Neuronal stem cell (in vitro differentiated cells): ENCODE measurements at places on chromosomes 5 and 9.

- no peak for DNase-seq
Observed at GRCh38 chr9:18928711-18929110, 104.3 kb downstream of the SAXO1 start.

GRCh38 chr9:89786655-89787054, 181.8 kb downstream of the GADD45G start:
- no peak for DNase-seq

DNA sequence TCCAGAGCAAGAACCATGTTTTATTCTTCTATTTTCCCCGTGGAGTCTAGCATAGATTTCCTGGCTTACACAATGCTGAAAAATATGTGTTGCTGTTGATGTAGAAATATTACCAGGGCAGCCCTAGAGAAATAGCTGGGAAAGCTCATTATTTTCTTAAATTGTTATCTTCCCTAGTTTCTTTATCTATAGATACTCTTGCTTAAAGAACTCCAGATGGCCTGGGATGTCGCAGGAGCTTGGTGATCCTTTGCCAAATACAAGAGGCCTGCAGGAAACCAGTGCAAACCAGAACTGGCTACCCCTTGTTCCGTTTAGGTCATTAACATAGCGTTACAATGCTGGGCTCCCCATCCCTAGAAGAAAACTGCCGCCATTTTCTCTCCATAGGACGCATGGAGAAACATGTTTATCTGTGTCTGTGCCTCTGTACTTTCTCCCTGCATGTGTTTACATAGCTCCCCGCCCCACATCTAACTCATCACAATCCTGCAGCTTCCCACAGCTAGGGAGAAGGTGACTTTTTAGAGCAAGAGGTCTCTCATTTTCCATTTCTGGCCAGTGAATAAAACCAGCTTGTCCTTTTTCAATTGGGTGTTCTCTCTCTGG, 6.4 kb downstream of the PRLR start:
- DNase-seq: no peak

GRCh38 chr5:130112246-130112645, 208.0 kb downstream of the CHSY3 start:
- DNase-seq: no peak

GRCh38 chr5:35320029-35320428, 89.7 kb upstream of the PRLR start:
- DNase-seq: no peak

GRCh38 chr9:1013021-1013420, 36.6 kb downstream of the DMRT3 start:
- DNase-seq: no peak

GRCh38 chr5:25539536-25539935, 894.8 kb upstream of the CDH10 start:
- DNase-seq: no peak

- no peak for DNase-seq
Observed at GRCh38 chr5:15573590-15573989, 73.6 kb downstream of the FBXL7 start.

DNA sequence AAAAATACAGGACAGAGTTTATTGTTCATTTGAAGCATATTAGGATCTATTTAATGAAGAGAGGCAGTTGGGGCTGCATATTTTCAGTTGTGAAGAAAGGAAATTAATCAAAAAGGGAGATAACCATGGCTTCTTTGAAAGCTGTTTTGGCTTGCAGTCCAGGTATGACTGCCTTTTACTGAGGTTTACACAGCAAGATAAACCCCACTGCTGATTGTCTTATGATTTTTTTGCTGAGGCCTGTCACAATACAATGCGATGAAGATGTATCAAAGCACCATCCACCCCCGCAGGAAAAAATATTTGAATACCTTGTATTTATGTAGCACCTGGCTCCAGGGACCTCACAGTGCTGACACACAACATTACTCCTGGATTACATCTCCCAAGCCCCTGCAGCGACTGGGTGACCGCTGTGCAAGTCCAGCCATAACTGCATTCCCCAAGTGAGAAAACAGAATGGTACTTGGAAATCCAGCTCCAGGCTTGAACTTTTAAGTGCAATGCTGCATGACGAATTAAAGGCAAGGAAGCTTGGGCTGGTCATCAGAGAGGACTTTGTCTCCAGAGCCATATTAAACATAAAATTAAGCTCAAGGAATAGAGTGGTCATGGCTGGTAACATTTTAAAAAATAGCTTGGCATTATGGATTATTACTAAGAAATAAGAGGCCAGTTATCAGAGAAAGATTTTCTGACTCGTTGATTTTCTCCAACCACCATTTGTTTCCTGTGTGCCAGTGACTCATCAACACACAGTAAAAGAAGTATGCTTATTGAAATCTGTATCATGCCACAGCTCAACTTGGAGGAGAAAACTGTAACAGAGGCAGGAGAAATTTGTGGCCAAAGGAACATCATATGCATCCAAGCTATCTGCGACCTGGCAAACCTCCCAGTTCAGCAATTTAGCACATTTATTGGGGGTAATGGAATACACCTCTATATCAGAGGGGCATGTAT, 374.2 kb downstream of the MAN2A1 start:
- no peak for DNase-seq

- DNase-seq: no peak
Observed at GRCh38 chr9:69981686-69982445, 61.8 kb upstream of the MAMDC2 start.

- no peak for DNase-seq
Observed at GRCh38 chr9:135815413-135815812, 91.9 kb downstream of the CAMSAP1 start.

- DNase-seq: no peak
Observed at GRCh38 chr5:141915881-141916336, 7.8 kb upstream of the DELE1 start.

DNA sequence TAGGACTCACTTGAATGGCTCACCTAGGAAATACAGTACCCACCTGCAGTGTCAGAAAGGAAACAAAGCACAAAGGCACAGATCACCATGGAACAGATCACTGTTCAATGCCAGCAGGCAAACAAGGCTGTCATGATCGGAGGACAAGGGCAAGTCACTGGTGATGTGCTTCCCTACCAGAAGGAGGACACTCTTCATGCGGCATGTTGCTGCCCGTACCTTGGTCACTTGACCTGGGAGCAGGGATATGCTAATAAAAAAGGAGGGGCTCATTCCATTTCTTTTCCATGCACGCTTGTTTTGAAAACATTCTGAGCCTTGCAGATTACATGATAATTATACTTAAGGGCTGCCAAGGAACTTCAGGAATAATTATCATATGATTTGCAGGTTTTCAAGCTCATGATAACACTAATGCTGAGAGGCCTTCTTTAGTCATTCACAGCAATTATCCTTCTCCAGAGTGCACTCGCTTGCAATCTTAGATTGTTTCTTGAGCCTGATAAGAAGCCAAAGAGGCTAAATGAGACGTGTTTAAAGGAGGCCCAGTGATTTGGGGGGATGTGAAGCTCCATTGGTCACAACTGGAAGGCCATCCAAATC, 36.1 kb upstream of the STARD4 start:
- no peak for DNase-seq

DNA sequence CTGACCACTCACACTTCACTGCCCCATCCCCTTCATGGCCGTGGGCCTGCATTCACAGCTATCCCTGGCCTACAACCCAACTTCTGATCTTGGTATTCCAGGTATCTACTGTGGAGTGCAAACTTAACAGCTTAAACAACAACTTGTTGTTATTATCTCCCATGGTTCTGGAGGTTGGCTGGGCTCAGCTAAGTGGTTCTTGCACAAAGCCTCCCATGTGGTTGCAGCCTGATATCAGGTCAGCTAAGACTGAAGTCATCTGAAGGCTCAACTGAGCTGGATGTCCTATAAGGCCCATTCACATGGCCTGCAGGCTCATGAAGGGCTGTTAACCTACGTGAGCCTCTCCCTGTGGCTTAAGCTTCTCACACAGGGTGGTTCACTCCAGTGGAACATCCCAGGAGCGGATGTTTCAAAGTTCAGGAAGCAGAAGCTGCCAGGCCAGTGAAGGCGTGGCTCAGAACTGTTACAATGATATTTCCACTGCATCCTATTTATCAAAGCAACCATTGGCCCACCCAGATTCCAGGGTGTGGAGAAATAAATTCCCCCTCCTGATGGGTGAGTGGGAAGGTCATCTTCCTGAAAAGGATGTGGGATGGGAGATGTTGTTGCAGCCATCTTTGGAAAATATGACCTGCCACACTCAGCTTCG, 30.0 kb upstream of the TRIO start:
- no peak for DNase-seq

DNA sequence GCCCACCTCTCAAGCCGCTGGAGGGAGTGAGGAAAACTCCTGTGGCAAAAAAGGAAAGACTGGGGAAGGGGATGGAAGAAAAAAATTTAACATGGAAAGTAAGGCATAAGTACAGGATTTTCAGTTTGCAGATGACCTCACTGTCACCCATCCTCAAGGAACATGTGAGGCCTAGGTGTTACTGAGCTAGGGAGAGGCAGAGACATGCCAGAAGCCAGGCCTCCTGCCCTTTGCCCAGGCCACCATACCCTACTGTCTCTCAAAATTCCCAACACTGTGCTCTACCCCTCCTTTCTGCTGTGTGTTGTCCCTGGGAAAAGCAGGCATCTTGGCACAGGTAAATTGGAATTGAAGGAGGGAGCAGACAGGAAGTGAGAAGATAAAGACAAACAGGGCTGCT, 4.4 kb upstream of the MGAT1 start:
- no peak for DNase-seq

DNA sequence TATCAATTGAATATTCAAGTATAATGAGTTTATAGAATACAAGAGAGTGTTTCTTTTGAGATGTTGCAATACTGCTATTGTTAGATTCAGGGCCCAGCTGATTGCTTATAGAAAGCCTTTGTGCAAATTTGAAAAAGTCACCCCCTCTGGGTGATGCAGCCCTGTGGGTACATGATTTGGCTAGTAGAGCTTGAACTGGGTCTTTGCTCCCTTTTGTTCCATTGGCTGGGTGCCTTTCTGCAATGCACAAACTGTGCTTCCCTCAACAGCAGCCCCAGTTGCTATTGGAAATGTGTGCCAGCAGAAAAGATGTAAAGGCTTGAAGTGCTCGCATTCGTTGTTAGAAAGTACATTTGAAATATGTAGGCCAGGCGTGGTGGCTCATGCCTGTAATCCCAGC, 61.8 kb upstream of the CEMIP2 start:
- no peak for DNase-seq

DNA sequence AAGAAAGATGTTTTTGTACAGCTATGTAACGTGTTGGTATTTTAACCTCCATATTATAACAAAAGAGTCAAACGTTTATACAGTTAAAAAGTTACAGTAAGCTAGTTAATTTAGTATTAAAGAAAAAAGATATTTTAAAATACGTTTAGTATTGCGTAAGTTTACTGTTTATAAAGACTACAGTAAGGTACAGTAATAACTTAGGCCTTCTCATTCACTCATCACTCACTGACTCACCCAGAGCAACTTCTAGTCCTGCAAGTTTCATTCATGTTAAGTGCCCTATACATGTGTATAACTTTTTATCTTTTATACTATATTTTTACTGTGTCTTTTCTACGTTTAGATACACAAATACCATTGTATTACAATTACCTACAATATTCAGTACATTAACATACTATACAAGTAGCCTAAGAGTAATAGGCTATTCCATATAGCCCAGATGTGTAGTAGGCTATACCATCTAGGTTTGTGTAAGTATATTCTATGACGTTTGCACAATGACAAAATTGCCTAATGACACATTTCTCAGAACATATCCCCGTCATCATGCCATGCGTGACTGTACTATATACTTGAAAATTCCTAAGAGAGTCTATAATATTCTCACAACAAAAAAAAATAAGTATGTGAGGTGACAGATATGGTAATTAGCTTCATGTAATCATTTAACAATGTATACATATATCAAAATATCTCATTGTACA, 33.8 kb downstream of the ERP44 start:
- no peak for DNase-seq

GRCh38 chr5:82794876-82795275, 282.3 kb downstream of the TMEM167A start:
- no peak for DNase-seq

- DNase-seq: no peak
Observed at GRCh38 chr5:58778888-58779287, 196.0 kb downstream of the RAB3C start.

DNA sequence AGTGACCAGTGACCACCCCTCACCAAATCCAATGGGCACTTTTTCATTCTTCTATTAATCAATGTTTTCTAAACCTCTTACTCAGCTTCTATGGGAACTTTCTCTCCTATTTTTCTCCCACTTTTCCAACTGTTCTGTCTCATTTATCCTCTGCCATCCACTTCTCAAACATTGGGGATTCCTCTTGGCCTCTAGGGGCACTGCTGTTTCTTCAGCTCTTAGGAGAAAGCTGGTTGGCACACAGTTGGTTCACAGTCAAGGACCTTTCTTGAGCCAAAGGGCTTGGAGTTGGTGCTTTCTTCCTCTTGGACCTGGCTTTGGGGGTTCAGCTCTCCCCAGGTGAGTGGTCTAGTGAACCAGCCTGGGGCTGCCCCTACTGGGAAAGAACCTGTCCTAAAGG, 112.2 kb upstream of the LHFPL2 start:
- DNase-seq: no peak

DNA sequence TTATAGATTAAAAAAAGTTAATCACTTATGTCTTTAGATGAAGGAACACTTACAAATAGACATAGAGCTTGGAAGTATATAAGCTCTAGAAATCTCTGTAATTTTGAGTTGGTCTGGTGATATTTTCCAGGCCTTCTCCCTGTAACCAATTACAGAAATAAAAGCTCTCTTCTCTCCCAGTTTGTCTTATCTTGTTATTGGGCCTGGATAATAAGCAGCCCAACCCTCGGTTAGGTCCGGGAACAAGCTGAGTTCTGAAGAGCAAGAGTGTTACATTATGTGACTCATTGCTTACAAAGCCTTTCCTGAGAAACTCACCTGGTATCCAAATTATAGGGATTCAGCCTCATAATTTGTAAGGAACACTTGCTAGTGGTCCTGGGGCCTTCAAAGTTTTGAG, 1146.2 kb downstream of the CDH9 start:
- DNase-seq: no peak

DNA sequence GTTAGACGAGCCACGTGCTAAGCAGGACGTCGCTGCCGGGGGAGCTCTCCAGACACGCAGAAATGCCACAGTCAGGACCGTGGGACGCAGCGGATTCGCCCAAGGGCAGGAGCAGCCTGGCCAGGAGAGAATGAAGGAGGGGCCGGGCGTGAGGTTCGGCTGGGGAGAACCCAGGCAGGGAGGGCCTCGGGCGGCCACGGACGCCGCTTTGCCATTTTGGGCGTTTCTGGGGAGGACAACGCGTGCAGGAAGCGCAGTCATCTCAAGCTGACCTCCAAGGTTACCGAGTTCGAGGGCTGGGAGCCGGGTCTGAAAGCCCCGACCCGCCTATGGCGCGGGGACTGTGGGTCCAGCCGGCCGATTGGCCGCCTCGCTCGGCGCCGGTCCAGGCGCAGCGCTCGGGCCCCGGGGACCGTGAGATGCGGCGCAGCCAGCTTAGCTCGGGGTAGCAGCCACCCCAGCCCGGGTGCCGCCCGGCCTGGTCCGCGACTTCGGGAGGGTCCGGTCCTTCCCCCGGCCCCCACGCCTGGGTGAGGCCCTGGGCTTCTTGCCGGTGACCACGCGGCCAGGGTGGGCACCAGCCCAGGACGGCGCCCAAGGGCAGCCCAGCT, 760 bp upstream of the MAN1B1 start:
- DNase-seq: no peak

- DNase-seq: no peak
Observed at GRCh38 chr5:180806351-180807011, 3.9 kb upstream of the MGAT1 start.
